ENCODE measurements at places on chromosomes 11 and 22.

DNA sequence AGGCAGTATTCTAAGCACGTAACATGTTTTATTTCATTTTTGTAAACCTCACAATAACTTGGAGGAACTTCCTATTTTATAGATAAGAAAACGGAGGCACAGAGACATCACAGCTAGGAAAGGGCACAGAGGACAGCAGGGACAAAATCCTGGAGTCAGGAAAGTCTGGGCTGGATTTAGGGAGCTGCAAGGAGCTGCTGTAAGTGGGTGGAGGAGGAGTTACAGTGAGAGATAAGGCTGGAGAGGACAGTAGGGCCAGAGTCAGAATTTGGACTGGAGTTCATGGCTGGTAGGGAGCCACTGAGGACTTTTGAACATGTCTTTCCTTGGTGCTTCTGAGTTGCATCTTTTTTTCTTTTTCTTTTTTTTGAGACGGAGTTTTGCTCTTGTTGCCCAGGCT lies 32.2 kb upstream of the PTPRJ start:
- DNase-seq, result no peak

DNA sequence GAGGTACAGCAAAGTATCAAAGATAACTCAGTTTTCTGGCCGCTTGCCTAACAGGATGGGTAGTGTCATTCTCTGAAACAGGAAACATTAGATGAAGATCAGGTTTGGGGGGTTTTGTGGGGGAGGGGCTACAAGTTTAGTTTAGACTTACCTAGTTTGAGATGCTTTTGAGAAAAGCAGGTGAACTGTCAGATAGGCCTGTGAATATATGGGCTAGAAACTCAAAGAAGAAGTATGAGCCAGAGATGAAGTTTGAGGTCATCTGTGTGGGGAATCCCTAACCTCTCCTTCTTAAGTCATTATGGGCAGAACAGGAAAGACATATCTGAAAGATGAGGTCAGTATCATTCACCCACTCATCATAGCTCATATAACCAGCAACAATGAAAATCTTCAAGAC lies 11.9 kb downstream of the HOATZ start:
- no peak for DNase-seq

- DNase-seq, result no peak
Observed at GRCh38 chr11:37026326-37026725, 428.3 kb upstream of the RAG2 start.

- DNase-seq, result no peak
Observed at GRCh38 chr11:126655807-126656128, 300.3 kb downstream of the ST3GAL4 start.

- DNase-seq, result no peak
Observed at GRCh38 chr11:134517621-134518293, 105.7 kb upstream of the B3GAT1 start.

DNA sequence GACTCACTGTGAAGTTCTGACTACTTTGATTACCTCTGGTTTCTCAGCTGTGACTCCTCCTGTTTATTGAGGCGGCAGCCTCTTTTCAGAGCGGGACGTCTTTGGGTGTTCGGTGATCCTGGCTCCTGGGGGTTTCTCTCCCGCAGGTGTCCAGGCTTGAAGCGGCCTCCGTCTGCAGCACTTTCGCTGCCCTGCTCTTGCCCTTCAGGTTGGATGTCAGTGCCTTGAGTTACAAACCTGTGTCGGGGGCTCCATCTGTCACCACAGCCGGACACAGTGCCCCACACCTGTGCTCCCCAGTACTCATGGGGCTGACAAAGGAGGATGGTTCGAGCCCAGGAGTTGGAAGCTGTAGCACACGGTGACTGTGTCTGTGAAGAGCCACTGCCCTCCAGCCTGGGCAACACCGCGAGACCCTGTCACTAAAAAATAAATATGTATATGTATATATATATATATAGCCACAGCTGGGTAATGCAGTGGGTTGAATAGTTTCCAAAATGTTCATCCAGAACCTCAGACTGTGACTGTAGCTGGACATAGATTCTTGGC lies 104.1 kb downstream of the BRD1 start:
- no peak for DNase-seq

DNA sequence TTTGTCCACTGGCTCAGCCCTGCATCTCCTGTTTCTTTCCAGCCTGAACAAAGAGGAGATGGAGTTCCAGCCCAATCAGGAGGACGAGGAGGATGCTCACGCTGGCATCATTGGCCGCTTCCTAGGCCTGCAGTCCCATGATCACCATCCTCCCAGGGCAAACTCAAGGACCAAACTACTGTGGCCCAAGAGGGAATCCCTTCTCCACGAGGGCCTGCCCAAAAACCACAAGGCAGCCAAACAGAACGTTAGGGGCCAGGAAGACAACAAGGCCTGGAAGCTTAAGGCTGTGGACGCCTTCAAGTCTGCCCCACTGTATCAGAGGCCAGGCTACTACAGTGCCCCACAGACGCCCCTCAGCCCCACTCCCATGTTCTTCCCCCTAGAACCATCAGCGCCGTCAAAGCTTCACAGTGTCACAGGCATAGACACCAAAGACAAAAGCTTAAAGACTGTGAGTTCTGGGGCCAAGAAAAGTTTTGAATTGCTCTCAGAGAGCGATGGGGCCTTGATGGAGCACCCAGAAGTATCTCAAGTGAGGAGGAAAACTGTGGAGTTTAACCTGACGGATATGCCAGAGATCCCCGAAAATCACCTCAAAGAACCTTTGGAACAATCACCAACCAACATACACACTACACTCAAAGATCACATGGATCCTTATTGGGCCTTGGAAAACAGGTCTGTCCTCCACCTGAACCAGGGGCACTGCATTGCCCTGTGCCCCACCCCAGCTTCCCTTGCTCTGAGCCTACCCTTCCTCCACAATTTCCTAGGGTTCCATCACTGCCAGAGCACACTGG lies 5.0 kb downstream of the FTH1 start:
- no peak for DNase-seq

DNA sequence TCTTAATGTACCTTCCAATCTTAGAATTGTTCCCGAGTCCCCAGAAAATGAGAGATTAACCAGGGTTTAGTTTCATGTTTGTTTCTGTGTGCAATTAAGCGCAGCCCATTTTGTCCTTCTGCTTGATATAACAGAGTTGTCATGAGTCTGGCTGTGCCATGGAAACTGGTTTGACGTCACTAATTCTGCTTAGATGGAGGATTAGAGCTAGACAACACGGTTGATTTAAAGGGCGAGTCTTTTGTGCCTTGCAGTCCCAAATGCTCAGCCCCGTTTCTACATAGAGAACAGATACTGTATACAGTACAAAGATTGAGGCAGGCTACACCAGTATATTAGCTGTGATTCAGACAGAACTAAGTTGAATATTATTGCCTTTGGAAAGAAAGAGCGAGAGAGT lies 45.5 kb upstream of the ALKBH3 start:
- DNase-seq, result no peak

GRCh38 chr22:49415151-49415951 lies 412.3 kb downstream of the BRD1 start:
- DNase-seq, result no peak
